Ascending aorta (tissue), 2 donors: ENCODE measurements at places on chromosomes 7 and 10.

DNA sequence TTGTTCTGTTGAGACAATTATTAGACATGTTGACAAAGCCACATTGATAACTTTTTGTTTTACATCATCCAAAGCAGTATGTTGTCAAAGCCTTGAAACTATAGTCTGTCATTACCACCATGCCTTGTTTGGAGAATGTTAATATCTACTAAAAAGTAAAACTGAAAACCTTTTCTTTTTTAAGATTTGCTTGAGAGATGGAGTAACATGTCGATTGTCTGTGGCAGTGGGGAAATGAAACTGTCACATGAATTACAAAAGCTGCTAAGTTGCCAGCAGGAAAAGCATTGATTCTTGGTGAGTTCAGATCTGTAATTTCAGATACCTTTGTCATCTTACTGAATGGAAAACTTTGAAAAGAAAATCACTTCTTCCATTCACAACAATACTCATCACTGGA, 69.1 kb downstream of the TFPI2 start:
- DNase-seq: no peak

DNA sequence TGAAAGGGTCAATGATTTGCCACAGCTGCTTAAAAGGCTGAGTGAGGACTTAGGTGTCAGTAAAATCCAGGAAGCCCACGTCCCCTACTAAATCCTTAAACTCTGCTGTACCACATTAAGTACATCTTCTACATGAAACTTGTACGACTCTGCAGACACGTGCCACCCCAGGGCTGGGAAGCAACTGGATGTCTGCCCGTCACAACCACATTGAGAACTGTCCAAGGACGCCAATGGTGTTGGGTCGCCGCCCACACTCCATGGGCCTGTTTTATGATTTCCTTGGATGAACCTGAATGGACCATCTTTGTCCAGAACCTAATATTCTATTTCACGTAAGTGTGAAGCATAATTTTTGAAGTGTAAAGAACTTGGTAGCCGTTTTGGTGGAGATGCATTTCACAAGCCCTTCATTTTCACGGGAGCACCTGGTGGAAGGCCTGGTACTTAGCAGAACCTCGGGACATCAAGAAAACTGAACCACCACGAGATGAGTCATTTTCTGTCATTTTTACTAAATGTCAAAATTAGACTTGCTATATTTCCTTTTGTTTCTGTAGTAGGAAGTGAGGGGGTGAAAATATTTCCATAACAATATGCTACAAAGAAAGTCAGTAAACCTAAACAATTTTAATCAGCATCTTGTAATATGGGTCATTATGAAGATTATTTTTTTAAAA, 134.9 kb downstream of the SFMBT2 start:
- DNase-seq: no peak

- DNase-seq: no peak
Measured at GRCh38 chr10:49227406-49227805, 39.2 kb upstream of the TMEM273 start.

GRCh38 chr7:158816995-158817394, 12.3 kb downstream of the ESYT2 start:
- DNase-seq: no peak

- DNase-seq: no peak
Measured at GRCh38 chr10:132939957-132940790, 2.2 kb downstream of the CFAP46 start.

GRCh38 chr7:139300390-139300789, 40.7 kb upstream of the FMC1 start:
- DNase-seq: no peak

DNA sequence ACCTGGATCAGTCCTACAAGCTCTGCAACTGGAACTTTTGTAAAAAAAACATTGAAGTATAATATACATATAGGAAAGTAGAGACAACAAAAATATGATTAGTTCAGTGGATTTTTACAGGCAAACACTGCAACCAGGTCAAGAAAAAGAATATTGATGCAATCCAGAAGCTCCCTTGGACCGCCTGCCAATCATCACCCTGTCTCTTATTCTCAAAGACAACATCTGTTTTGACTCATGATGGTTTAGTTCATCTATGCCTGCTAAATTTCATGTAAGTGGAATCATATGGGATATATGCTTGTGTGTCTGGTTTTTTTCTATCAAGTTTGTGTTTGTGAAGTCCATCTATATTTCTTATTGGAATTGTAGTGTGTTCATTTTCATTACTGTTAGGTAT, 7.7 kb upstream of the HYCC1 start:
- DNase-seq: no peak

DNA sequence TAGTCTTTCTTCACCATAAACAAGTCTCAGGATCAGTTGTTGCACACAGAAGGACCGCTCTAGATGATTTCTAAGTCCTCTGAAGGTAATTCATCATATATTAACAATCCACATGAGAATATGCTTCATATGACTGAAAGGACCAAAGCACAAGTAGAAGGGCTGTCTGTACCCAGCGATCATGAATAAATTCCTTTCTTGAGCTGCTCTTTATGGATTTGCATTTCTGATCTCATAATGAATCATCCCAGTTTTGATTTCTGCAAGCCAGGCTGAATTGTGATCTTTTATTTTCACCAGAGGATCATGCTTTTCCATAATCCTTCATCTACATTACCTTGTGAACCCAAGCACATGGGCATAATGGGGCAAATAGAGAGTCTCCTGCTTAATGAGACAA, 675.6 kb downstream of the MAGI2 start:
- DNase-seq: no peak

DNA sequence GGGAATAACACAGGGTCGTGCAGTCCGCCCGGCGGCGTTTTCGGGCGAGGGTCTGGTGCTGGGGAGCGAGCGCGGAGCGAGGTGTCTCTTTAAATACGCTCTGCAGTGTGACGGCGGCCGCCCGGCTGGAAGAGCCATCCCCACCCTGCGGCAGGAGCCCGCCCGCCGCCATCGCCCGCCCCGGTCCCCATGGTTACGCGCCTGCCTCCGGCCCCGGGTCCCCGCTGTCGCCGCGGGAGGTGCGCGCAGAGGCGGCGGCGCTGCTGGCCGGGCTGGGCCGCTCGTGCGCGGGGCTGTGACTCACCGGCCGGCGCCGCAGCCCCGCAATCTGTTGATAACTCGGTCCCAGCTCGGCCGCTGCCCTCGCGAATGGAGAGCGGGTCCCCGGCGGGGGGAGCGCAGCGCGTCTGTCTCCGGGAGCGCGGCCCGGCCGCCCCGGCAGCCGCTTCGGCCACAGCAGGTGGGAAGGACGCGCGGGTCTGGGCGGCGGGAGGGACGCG, at the start of gene ADGRA1:
Gene ADGRA1 (plus strand): TSS at position 246 of the 500 bp plus-strand sequence. CDS start 986 bp downstream, outside the sequence.
- DNase-seq: no peak

GRCh38 chr10:50604809-50605208, 18.9 kb downstream of the SGMS1 start:
- DNase-seq: no peak

DNA sequence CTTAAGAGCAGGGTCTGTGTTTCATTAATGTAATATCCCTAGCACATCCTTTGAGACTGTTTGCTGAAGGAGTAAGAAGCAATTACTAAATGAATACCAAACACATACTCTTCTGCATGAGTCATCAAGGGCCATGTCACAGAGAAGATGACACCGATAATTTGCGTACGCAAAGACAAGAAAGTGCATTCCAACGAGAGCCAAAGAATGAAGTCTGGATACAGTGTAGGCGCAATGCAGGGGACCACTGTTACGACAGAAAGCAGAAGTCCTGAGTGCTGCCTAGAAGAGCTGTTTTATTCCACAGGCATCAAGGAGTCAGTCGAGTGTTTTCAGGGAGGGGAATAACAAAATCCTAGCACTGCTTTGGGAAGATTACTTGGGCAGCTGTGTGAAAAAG, 62.7 kb downstream of the VPS41 start:
- DNase-seq: no peak

DNA sequence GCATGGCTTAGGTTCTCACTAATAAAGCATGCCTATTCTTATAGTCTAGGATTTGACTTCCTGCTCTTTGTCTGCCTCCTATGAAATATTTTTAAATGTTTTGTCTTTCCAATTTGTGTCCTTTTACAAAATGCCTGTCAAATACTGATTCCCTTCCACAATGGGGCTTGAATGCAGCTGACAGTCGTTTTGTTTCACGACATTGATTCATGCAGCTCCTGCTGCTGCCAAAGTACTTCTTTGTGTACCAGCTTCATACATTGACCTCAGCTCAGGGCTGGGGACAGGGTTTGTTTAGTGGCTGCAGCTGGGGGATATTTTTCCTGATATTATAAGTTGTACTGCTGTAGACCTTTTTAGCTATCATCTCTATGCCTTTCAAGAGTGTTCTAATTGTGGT, 371.9 kb upstream of the CHRM2 start:
- no peak for DNase-seq

GRCh38 chr10:90227217-90227656, 525.8 kb downstream of the KIF20B start:
- no peak for DNase-seq

- DNase-seq: no peak
Measured at GRCh38 chr7:37336259-37336658, 112.4 kb downstream of the ELMO1 start.

DNA sequence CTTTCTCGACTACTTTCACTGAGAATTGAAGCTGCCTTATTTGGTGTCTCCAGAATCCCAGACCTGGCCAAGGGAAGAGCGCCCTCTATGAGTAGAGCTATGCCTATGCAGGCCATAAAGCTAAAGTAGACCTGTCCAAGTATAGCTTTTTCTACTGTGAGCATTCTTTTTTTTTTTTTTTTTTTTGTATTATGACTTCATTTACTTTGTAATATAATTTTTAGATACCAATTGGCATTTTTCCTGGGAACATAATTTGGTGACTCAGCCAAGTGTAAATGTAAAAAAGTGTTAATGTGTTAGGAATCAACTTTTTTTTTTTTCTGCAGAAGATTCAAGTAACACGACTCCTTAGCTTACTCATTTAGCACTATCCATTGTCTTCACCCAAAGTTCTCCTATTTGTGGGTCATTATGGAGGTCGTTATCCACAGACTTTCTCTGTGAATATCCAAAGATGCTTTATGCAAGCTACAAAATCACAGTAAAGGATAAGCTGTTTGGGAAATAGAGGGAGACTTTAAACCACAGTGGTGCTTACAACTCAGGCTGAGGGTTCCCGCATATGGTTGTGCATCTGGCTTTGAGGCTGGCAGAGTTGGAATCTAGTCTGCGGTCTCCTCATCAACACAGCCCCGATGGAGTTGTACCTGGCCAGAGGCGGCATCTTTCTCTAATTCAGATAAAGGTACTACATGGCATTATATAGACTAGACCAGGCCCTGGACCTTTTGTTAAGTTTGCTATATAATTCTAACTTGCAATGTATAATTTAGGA, 1040.2 kb upstream of the SORCS1 start:
- no peak for DNase-seq

GRCh38 chr10:80132299-80133139, at the start of gene PLAC9:
TSS of gene PLAC9 (plus strand) at chr10:80132730. CDS start at chr10:80132763, 33 bp downstream.
- peak; percentile 77 for DNase-seq

GRCh38 chr10:124063750-124064603, 29.4 kb downstream of the CHST15 start:
- no peak for DNase-seq

DNA sequence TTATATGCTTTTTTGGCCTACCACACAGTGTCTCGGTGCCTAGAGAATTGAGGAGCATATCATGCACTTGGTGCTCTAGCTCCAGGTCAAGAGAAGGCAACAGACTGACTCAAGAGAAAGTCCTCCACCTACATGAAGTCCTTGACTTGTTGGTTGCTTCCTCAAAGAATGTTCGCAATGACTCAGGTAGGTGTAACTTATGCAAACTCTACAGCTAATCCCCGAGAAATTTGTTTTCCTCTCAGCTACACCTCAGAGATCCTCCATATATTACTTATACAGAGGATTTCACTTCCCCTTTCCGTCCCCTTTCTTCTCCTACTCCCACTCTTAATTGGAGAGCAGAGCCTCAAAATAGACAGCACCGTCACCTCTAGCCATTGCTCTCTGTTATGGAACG, 1013.1 kb downstream of the KCNMA1 start:
- no peak for DNase-seq

GRCh38 chr7:74040101-74040790, 12.3 kb downstream of the ELN start:
- DNase-seq: no peak

DNA sequence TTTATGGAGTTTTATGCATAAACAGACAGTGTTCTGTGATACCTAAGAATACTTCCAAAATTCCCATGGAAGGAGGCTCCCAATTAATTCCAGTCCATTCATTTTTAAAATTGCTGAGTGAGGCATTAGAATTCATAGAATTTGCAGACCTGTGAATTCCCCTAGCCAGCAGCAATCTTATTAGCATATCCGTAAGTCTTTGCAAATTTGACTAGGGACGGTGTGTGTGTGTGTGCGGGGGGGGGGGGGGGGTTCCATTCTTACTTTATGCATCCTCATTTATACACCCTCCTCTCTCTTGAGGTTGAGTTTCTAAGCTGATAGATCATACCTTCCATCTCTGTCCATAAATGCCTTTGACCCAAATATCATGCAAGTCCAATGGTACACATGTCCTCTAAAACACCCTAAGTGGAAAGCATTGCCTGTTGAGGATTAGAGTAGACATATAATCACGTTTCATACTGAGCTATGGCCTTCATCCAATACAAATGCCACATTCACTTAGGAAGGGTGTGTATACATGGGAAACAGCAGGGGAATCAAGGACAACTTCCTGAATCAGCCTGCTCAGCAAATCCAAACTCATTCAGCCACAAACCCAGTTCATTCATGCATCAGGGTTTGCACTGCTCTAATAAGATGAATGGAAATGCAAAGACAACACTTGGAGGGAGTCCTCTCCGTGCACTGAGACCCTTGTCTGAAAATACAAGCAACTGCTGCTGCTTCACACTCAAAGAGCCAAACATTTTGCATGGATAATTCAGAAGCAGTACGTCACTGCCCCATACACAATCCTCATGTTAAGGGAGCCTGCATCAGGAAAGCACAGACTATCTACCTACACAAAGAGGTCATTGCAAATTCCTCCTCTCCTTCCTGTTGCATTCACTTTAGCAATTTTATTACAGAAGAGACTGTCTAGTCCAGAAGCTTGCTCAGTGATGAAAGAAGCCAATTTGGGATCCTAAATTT, 350.8 kb downstream of the KCNMA1 start:
- peak; percentile 21 for DNase-seq
